Fibroblast of skin of scalp (primary cell): ENCODE measurements at places on chromosomes 12 and 14.
A peak's percentile ranks its signal among the peaks of the same experiment; 100 is the strongest.

DNA sequence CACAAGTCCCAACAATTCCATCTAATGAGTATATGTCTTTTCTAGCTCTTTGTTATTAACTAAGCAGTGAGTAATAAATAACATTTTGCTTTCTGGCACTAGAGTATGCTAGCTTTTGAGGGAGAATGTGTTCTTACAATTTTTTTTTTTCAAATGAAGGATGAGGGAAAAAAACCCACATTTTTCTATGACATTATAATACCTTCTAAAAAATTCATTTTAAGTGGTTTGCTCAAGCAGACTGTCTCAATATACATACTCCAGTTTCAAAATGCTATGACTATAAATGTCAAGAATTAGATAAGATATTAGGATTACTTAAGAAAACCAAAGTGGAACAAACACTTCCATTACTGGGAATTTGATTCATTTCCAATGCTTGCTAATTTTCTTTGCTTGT is 394.6 kb downstream of the C12orf75 start:
- no peak for DNase-seq

DNA sequence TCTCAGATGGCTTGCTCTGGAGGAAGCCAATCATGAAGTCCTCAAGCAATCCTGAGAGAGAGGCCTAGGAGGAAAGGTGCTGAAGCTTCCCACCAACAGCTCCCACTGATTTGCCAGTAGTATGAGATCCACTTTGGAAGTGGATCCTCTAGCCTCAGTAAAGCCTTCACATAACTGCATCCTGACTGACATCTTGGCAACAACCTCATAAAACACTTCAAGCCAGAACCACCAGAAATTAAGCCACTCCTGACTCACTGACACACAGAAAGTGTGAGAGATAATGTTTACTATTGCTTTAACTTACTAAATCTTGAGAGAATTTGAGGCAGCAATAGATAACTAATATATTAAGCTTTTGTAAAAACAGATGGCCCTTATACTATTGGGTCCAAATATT is 11.7 kb upstream of the TMX1 start:
- DNase-seq = no peak

GRCh38 chr12:108604208-108604941 is 6.5 kb upstream of the TMEM119 start:
- no peak for DNase-seq

DNA sequence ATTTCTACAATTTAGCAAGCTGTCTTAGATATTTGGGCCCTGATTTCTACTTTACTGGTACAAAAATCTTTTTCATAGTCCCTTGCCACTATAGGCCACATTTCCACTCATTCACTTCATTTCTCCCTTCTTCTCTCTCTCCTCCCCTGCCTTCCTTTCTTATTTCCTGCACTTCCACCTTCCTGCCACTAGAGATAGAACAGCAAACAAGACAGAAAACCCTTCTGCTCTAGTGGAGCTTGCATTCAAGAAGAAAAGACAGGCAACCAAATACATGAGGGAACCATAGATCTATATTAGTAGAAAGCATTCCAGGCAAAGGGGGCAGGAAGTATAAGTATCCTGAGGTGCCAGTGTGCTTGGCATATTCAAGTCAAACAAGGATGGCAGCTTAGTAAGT is 623.5 kb downstream of the FLRT2 start:
- no peak for DNase-seq

- DNase-seq = no peak
These were observed 23.3 kb downstream of the RNF34 start for GRCh38 chr12:121423253-121423652.

- no peak for DNase-seq
These were observed 12.2 kb downstream of the NELL2 start for GRCh38 chr12:44863867-44864266.

DNA sequence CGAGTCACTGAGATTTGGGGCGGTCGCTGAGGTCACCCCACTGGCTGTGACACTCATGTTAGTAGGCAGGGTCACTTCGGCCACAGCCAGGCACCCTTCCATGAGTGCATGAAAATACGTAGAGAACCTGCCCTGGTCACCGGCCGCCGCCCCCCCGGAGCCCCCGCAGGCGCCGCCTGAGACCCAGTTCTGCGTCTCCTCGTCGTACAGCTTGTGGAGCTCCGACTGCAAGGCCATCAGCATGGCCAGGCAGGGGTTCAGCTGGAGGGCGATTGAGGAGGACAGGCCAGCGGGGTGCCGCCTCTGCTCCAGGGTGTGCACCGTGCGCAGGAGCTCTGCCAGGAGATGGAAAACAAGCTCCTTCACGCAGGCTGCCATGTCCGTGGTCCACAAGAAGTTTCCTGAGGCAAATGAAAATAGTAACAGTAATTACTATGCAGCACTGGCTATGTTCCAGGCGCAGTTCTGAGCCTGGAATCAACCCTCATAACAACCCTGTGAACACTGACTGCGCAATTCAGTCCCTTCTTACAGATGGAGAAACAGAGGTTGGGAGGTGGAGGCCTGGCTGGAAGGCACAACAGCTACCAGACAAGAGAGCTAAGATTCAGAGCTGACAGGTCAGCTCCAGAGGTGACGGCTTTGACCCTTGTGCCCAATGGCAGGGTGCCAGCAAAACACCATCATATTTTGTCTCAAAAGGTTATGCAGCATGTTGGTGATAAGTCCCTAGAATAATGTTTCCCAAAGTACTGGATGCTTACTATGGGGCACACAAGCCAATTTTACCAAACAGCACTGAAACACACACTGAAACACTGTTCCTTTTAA is 59.9 kb downstream of the TRAFD1 start:
- DNase-seq = no peak

- peak; percentile 32 for DNase-seq
These were observed 11.9 kb downstream of the CFAP54 start for GRCh38 chr12:96501133-96501761.

DNA sequence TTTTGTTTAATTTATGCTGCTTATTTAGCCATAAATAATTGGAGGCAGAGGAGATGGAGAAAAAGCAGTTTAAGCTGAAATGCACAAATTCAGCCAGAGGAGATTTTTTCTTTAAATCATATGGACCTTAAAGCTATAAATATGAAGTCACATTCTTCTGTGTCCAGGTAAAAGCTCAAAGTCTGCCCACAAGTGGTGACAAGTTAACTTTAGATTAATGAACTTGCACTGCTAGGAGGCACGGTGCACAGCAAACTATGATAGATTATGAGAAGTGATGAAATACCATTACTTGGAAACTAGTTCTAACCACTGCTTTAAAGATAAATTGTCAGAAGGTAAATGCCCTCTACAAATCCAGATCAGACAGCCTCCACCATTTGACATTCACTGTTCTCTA is 69.0 kb downstream of the IFT81 start:
- DNase-seq = no peak

DNA sequence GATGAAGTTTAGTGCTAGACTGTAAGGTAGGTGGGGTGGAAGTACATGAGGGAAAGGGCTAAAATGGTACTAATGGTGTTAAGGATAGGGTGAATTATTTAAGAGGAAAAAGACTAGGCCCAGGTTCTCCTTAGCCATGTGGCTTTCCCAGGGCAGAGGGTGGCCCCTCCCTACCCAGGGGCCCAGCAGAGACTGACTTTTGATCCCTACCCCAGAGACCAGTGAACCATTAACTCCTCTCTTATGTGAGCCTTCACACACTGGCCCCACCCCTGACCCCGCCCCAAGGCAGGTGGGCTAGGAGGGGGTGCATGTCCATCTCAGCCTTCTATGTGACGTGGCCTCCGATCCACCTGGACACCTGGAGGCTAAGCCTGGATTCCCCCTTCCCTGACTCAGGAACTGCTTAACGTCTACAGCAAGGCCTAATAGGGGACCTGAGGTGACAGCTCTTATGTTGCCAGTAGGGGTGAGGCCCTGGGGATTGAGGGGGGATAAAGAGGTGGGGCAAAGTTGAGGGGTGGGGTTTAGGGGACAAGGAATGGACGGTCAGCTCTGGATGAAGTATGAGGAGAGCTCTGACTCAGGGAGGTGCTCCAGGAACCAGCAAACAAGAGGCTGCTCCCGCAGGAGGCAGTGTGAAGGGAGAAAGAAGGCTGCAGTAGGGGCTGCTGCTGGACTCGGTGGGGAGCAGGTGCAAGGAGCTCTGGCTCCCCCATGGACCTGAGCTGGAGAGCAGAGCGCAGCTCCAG is 757 bp downstream of the SLC39A5 start:
- no peak for DNase-seq

GRCh38 chr12:76060111-76060510 is 24.4 kb downstream of the NAP1L1 start:
- no peak for DNase-seq

- DNase-seq = no peak
These were observed 450 bp downstream of the DDN start for GRCh38 chr12:48998497-48999353.

GRCh38 chr14:89350152-89350551 is 66.9 kb downstream of the FOXN3 start:
- DNase-seq = no peak

DNA sequence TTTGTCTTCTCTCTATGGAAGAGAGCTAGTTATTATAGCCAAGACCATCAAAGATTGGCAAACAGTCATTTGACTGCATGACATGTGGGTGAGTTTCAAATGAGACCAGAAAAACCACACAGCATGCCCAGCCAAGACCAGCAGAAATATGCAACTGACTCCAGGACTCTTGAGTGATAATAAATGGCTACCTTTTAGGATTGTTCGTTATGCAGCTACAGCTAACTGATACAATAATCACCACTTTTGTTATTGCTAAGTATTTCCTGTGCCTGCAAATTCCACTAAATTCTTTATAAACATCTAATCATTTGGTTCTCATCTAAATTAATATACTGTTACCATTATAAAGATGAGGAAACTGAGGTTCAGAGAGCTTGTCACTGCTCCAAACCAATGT is 528.4 kb upstream of the TBX3 start:
- no peak for DNase-seq

GRCh38 chr12:22206111-22206728 is 128.3 kb downstream of the ST8SIA1 start:
- no peak for DNase-seq

DNA sequence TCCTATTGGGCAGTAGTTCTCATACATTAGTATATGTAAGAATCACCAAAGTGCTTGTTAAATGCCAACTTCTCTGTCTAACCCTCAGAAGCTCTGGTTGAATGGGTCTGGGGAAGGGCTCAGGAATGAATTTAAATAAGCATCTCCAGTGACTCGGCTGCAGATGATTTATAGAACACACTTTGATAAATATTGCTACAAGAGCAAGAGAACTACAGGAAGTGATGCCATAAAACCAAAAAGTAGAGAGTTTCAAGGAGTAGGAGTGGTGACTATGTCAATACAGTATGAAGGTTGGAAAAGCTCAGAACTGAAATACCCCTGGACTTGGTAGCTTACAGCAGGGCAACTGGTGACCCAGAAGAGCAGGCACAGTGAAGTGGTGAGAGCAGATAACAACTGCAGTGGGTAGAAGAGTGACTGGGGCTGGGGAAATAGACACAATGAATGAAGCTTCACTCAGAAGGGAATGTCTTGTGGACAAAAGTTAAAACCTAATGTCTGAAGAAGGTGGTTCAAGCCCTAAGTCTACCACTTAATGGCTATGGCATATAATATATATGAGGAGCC is 8.0 kb upstream of the PLEKHA5 start:
- DNase-seq = no peak

GRCh38 chr12:93813972-93814821 is 137.0 kb downstream of the CRADD start:
- DNase-seq = no peak

- no peak for DNase-seq
These were observed 44.7 kb upstream of the MDM1 start for GRCh38 chr12:68376901-68377300.

GRCh38 chr12:39047539-39048262 is 142.3 kb upstream of the CPNE8 start:
- DNase-seq = no peak

GRCh38 chr14:53495846-53496343 is 342.8 kb upstream of the DDHD1 start:
- DNase-seq = no peak
